Cortex of kidney (tissue), 1 donor: ENCODE measurements at places on chromosomes 3 and 15.

DNA sequence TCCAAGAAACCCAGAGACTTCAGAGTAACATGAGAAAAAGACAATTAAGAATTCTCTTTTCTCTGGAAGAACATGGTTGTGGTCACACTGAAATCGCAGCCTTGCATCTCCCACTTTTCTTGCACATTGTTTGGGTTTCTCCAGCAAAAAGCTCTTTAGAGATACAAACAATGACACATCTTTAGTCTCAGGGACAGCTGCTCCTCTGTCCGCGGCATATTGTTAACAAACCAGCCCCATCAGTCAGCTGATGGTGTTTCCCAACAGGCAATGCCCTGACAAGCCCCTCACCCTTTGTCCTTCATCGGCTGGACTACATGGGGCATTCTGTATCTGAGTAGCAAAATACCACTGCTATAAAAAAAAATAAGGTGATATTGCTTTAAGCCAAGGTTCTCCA, 53.4 kb downstream of the UMPS start:
- DNase-seq: no peak

- no peak for DNase-seq
Observed at GRCh38 chr15:29057856-29058255, 172.1 kb downstream of the APBA2 start.

GRCh38 chr3:136385457-136385856, 135.3 kb downstream of the PCCB start:
- no peak for DNase-seq

GRCh38 chr3:165797551-165797950, 39.7 kb downstream of the BCHE start:
- no peak for DNase-seq

DNA sequence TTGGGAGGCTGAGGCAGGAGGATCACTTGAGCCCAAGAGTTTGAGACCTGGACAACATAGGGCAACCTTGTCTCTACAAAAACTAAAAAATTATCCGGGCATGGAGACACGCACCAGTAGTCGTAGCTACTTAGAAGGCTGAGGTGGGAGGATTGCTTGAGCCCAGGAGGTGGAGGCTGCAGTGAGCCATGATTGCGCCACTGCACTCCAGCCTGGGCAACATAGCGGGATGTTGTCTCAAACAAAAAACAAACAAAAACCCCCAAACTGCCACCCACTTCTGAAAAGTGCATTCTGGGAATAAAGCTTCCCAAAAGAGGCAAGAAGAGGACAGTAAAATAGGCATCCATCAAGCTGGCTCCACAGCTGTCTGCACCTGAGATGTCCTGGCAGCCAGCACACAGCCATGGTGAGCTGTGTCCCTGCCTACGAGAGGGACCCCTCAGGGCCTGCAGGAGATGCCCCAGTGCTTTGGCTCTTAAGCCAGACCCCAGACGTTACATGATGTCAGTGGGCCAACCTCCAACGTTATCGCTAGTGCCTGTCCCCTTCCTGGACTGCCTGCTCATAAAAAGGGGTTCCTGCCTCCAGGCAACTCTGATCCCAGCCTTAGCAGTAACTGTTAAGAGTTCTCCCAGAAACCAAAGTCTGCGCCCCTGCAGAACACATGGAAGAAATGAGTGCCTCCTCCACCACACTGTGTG, 101.1 kb downstream of the LRIG1 start:
- no peak for DNase-seq

GRCh38 chr3:146313746-146314111, 62.8 kb upstream of the PLSCR4 start:
- DNase-seq: no peak

GRCh38 chr3:36455406-36455805, 75.1 kb downstream of the STAC start:
- no peak for DNase-seq

GRCh38 chr3:43473244-43473643, 148.6 kb downstream of the ANO10 start:
- no peak for DNase-seq

- DNase-seq: no peak
Observed at GRCh38 chr3:133895208-133896001, at the start of gene RAB6B. TSS of gene RAB6B (minus strand) at chr3:133895882. CDS start at chr3:133895466, 416 bp downstream.

DNA sequence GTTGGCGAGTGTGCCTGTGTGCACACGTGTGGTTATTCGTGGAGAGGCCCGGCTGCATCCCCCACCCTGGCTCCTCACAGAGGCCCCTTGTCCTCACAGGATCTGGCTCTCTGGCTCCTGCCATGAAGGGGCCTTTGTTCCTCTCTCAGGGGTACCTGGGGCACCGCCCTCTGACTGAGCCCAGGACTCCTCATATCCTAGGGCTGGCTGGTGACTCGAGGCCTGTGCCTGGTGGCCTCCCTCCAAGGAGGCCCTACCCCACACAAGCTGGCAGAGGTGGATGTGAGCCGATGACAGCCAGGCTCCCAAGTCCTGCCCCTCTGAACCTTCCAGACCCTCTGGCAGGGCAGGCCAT, 10.0 kb downstream of the PRKCD start:
- DNase-seq: no peak

- no peak for DNase-seq
Observed at GRCh38 chr15:87549860-87550259, 706.7 kb downstream of the NTRK3 start.

GRCh38 chr3:170914690-170915089, 6.3 kb upstream of the EIF5A2 start:
- DNase-seq: no peak

- no peak for DNase-seq
Observed at GRCh38 chr3:128436214-128436613, 30.5 kb downstream of the DNAJB8 start.

- DNase-seq: no peak
Observed at GRCh38 chr3:14093831-14094230, 30.8 kb downstream of the CHCHD4 start.

GRCh38 chr3:116037954-116038911, 407.1 kb downstream of the LSAMP start:
- no peak for DNase-seq

GRCh38 chr3:130892759-130893375, 1.0 kb upstream of the ATP2C1 start:
- no peak for DNase-seq

GRCh38 chr3:184691397-184692231, 20.2 kb downstream of the MAGEF1 start:
- DNase-seq: no peak

DNA sequence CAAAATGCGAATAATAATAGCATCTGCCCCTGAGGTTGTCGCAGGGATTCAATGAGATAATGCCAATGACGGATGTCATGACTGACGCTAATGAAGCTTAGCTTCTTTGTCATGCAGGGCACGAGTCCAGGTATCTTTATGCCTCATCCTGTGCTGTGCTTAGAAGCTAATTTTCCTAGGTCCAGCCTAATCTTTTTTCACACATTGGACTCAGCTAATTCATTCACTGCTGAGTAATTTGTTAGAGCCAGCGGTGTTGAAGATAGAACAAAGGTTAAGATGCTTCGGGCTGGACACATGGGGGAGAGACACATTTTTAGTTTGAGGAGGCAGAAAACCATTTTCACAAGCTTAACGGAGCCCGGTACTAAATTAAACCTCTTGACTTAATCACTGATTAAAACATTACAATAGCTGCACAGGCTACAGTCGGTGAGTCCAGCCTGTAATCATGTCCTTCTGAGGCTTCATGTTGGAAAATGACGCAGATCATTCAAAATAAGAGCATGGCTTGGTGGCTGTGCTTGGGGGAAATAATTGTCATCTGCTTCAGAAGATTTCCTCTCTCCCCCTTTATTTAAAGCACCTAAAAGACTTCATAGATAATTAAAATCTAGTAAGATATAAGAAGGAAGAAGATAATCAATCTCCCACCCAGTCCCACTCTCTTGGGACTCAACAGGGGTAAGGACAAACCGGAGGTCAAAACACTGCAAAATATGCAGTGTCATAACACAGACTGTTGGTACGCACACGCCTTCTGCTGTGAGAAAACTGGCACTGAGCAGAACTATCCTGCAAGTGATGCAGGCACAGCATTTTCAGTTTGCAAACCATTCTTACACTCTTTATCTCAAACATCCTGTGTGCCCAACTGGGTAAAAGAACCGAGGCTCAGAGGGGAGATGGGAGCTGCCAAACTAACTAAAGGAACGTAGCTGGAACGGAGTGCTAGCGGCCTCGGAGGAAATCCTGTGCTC, 3.3 kb upstream of the CCDC174 start:
- DNase-seq: no peak

- DNase-seq: no peak
Observed at GRCh38 chr3:111961461-111962164, 17.2 kb upstream of the ABHD10 start.

DNA sequence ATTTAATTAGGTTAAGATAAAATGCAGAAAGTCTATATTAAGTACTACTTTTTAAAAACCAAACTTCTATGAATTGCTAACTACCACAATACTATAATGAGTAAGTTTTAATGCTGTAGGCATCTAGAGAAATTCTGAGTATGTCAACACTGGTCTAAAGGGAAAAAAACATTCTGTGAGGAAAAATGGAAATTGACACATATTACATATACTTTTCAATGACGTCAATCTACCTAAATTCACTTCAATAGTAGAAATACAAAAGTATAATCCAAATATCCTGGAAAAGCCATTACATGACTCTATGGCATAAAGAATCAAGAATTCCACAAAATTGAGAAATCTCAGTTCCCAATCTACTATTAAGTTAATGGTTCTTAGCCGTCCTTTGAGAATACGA, 2.2 kb downstream of the SECISBP2L start:
- DNase-seq: no peak

GRCh38 chr3:107394502-107394901, 17.3 kb downstream of the CCDC54 start:
- no peak for DNase-seq

DNA sequence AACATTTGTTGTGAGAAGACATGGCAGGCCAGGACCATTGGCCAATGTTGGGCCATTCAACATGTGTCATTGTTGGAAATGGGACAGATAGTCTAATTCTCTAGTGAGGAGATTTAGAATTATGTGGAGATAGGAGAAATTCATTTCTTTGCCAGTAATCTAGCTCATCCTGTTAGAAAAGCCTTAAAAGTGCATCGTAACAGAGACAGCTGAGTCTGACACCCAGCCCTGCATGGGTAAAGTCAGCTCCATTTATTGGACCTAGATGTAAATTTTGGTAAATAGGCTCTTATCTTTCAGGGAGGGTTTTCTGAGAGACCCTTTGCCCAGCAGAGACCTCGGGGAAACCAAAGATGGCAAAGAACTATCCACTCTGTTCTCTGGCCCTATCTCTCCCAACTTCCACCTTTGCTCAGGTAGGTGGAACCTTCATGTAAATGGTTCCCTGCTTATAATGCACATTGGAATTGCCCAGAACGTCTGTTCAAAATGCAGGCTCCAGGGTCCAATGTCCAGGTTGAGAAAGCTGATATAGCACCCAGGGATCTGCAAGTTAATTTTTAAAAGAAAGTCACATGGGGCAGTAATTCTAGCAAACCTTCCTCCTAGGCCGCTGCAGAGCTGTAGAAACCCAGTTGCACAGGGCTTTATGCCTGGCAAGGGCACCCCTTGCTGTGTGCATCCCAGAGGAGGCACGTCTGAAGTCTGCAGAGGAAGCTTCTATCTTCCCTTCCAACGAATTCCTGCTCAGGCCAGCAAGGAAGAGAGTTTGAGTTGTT, 365.9 kb upstream of the PROK2 start:
- DNase-seq: no peak

- no peak for DNase-seq
Observed at GRCh38 chr3:170159459-170159858, 22.1 kb downstream of the PHC3 start.

- DNase-seq: no peak
Observed at GRCh38 chr3:123063034-123063433, 3.8 kb upstream of the PDIA5 start.

- no peak for DNase-seq
Observed at GRCh38 chr3:132488151-132488550, 70.8 kb downstream of the DNAJC13 start.

GRCh38 chr15:101305820-101306255, 10.8 kb upstream of the SNRPA1 start:
- DNase-seq: no peak

- no peak for DNase-seq
Observed at GRCh38 chr3:194337965-194338753, 13.0 kb downstream of the CPN2 start.

GRCh38 chr3:100525753-100526612, 33.6 kb downstream of the TMEM45A start:
- no peak for DNase-seq

DNA sequence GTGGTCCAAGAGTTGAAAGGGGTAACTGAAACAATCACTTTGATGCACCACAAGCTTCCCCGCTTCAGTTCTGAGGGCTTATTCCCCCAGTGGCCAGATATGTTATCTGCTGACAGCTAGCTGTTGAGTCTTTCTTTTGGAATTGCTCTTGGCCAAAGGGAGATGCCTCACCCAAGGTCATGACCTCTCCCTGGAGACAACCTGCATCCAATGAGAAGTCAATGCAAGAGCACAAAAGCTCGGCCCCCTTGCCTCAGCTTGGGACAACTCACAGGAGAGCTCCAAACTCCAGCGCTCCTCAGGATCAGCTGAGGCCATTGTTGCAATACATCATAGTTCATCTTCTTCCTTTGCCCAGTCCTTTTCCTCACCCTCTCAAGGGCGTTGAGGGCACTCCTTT, 31.0 kb upstream of the THBS1 start:
- no peak for DNase-seq

DNA sequence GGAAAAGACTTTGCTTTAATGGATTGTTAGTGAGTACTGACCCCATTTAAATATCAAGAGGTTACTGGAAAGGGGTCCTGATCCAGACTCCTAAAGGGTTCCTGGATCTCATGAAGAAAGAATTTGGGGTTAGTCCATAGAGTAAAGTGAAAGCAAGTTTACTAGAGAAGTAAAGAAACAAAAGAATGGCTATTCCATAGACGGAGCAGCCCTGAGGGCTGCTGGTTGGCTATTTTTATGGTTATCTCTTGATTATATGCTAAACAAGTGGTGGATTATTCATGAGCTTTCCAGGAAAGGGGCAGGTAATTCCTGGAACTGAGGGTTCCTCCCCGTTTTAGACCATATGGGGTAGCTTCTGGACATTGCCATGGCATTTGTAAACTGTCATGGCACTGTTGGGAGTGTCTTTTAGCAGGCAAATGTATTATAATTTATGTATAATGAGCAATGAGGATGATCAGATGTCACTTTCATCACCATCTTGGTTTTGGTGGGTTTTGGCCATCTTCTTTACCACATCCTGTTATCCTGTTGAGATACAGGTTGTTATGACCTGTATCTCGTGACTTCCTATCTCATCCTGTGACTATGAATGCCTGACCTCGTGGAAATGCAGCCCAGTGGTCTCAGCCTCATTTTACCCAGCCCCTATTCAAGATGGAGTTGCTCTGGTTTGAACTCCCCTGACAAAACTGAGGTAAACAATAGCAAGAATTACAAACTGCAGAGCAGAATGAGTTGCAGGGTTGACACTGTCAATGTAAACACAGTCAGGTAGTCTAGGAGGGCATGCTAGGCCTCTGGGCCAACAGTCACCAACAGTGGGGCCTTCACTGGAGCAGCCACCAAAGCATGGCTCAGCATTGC, 10.3 kb upstream of the GPR160 start:
- DNase-seq: no peak
